Cardiac septum (tissue), 1 donor: ENCODE measurements at places on chromosomes 16 and 17.

GRCh38 chr17:33910200-33910857 lies 344.8 kb upstream of the CCL2 start:
- DNase-seq = no peak

- DNase-seq = no peak
Observed at GRCh38 chr16:21101631-21102420, 48.8 kb downstream of the DNAH3 start.

DNA sequence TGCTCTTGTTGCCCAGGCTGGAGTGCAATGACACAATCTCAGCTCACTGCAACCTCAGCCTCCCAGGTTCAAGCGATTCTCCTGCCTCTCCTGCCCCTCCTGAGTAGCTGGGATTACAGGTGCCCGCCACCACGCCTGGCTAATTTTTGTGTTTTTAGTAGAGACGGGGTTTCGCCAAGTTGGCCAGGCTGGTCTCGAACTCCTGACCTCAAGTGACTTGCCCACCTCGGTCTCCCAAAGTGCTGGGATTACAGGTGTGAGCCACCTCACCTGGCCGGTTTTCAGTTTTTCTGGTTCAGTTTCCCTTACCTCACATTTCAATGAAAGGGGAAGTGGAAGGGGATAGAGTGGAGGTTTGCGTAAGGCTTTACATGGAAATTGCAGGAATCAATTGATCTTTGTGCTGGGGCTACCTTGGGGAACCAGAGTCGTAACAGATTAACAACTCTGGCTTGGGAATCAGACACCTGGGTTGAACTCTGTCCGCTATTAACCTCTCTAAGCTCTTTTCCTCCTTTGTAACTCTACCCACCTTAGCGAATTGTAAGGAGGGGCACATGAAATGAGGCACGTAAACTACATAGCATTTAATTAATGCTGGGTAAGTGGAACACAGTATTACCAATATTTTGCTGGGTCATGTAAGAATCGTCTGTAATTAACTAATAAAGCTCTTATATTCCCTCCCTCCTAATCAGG lies 3.2 kb downstream of the MPV17L start:
- DNase-seq = no peak

- DNase-seq = no peak
Observed at GRCh38 chr17:44492706-44493272, 10.4 kb downstream of the GPATCH8 start.

DNA sequence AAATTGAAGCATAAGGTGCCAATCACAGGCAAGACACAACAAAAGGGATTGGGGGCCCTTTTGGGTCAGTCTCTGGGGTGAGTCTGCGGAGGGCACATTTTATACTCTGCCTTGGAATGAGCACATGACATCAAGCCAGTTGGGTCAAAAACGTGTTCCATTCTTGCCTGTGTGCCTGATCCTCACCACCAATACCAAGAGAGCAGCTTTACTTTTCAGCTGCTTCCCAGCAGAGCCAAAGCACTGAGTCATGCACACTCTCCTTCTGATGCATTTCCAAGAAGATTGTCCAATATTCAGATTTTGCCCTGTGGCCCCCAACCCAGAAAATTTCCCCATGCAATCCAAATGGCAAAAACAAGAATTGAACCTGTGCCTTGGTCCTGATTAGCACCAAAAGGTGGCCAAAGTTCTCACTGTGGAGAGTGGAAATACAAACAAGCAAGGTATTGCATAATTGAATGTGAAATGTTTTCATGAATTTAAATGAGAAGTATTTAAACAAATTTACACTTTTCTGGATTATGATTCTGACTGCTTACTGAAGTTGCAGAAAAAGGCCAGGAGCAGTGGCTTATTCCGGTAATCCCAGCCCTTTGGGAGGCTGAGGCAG lies 217.8 kb upstream of the SOX9 start:
- no peak for DNase-seq

- no peak for DNase-seq
Observed at GRCh38 chr17:49696233-49696761, 11.5 kb downstream of the SLC35B1 start.

DNA sequence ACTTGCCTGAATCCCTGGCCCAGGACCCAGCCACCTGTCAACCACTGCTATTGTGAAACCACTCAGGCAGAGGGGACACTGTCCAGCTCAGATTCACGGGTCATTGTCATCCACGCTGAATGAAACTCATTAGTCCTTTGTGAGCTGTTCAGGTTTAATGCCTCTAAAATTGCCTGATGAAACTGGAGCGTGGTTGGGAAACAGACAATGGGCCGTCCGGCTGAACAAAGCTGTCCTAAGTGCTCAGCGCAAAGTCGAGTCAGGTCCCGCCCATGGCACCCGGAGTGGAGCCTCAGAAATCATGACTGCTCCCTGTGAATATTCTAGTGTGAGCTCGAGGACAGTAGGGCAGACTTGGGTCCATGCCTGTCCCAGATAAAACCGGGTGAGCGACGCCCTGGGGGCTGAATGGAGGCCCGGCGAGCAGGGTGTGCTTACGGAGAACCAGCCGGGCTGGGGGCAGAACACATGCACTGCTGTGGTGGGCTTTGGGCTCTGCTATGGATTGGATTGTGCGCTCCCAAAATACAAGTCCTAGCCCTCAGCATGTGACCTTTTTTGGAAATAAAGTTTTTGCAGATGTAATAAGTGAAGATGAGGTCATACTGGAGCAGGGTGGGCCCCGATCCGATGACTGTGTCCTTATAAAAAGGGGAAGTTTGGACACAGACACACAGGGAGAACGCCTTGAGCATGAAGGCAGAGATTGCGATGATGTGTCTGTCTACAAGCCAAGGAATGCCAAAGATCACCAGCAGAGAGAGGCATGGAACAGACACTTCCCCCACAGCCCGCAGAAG lies 12.9 kb upstream of the CMIP start:
- no peak for DNase-seq

DNA sequence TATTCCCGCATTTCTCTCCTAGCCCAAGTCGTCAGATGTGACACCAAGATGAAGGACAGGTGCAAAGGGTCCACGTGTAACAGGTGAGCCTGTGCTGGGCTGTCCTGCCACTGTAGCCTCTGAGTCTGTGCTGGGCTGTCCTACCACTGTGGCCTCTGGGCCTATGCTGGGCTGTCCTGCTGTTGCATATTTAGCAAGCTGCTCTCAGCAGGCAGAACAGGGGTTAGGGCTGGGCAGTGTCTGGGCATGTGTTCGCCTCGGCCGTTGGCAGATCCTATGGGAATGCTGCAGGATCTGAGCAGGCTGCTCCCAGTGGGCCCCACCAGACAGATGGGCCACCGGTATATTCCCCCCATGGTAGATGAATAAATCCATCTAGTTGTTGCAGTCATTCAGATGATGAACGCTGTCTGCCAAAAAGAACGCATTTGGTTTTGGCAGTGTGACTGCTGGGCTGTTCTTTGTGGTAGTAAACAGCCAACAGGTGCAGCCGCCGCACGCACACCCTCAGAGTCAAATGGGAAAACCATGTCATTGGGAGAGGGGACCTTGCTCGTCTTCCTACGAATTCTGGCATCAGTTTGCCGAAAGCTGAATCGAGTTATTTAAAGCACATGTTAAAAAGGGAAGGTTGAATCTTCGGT lies 49.2 kb downstream of the CRISPLD2 start:
- DNase-seq = no peak

GRCh38 chr17:77817953-77818352 lies 140.6 kb upstream of the TNRC6C start:
- no peak for DNase-seq

- DNase-seq = peak; percentile 93
Observed at GRCh38 chr16:28935924-28936783, 4.4 kb downstream of the CD19 start.

- DNase-seq = no peak
Observed at GRCh38 chr16:74035816-74036215, 260.8 kb upstream of the PSMD7 start.

GRCh38 chr17:81503619-81504018 lies 9.0 kb downstream of the ACTG1 start:
- no peak for DNase-seq
